ENCODE measurements at places on chromosomes 12 and 14.

DNA sequence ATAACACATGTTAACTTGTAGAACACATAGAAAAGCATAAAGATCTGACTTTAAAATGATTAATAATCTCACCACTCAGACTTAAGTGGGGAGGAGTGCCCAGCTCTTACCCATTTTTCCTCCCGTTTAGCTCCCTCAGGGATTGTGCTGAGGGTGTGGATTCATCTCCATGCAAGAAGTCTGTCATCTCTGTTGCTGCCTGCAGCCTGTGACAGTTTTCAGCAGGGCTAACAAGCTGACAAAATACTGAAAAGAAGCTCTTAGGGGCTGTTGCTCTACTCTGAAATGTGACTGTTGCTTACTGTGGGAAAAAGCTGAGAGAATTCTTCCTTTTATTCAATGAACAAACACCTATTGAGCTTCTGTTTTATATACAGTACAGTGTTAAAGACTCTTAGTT is 216.2 kb downstream of the CPNE8 start:
- no peak for DNase-seq

DNA sequence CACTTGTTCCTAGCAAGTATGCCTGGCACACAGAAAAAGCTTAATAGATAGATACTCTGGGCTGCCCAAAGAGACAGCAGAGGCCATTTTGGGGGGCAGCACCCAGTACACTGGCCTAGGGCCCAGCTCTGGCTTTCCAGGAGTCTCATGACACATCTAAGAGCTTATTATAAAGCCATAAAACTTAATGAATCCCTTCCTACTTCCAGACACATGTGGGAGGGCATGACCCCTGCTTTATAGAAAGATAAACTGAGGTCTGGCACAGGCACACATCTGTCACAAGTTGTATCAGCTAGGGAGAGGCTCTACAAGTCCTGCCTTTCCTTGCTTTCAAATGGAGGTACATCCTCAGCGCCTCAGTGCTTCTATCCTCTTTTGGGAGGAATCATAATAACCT is 27.1 kb downstream of the FMNL3 start:
- DNase-seq = no peak

DNA sequence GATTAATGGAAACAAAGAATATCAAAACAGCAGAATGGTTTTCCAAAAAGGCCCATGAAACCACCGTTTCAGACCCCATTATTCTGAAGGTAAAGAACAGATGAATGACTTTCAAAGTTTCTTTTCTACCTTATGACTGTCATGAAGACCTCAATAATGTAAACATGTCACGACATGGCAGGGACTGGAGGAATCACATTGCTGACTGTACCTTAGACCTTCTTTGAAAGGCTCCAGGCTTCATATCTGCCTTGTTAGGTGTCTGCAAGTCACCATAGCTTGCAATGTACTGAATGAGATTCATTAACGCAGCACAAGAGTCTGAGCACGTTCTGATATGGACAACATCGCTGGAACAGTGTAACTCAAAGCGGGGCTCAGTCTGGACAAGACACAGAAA is 52.2 kb downstream of the ATG2B start:
- DNase-seq = no peak

DNA sequence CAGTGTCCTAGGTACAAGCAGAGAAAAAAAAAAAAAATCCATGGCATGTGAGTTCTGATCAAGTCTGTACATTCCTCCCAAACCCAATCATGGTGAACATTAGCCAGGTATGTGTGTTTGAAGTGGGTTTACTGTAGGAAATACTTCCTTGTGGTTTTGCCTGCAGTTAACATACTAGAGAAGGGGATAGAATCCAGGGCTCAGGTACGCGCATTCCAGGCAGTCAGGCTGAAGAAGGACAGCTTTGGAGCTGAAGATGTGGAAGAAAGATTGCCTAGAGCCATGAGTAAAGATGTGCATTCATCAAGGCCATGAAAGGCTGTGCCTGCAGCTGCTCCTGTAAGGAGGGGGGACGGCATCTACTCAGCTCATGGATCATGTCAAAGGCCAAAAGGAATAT is 88.2 kb upstream of the NTF3 start:
- DNase-seq = no peak

GRCh38 chr12:84636801-84637290 is 275.8 kb downstream of the SLC6A15 start:
- DNase-seq = no peak

- DNase-seq = no peak
Measured at GRCh38 chr12:91202390-91202789, 19.8 kb upstream of the DCN start.

DNA sequence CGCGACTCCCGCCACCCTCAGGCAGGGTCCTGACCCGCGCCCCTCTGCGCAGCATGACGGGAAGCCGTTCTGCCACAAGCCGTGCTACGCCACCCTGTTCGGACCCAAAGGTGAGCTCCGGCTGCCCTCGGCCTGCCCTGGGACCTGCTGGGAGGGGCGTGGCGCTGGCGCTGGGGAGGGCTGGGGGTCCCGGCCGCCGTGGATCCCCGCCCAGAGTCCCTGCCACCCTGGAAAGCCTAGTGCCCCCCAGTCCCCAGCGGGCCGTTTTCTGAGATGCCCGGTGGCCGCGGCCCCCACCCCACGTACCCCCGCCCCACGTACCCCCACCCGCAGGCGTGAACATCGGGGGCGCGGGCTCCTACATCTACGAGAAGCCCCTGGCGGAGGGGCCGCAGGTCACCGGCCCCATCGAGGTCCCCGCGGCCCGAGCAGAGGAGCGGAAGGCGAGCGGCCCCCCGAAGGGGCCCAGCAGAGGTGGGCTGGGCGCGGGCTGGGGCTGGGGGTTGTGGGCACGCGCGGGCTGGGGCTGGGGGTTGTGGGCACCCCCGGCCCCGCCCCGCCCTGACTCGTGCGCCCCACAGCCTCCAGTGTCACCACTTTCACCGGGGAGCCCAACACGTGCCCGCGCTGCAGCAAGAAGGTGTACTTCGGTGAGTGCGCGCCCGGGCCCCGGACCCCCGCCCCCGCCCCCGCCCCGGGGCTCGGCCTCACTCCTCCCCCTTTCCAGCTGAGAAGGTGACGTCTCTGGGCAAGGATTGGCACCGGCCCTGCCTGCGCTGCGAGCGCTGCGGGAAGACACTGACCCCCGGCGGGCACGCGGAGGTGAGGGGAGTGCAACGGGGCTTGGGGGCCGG is 4.0 kb downstream of the CRIP2 start:
- DNase-seq = no peak

Data from osteocyte (in vitro differentiated cells).